ENCODE measurements at places on chromosomes 2 and 18.

GRCh38 chr2:236730393-236730792, 160.8 kb downstream of the ACKR3 start:
- no peak for DNase-seq

- DNase-seq: no peak
Observed at GRCh38 chr2:201262718-201263117, 2.4 kb downstream of the CASP8 start.

GRCh38 chr2:25129901-25130520, 38.4 kb downstream of the POMC start:
- DNase-seq: no peak

- DNase-seq: no peak
Observed at GRCh38 chr2:181910028-181910831, 18.7 kb downstream of the ITPRID2 start.

- DNase-seq: no peak
Observed at GRCh38 chr2:38074058-38074763, 1.7 kb downstream of the CYP1B1 start.
